Stimulated activated CD4-positive, alpha-beta T cell treated with anti-CD3 and anti-CD28 coated beads, Interleukin-15, amount 100 ng/mL, for 48 hours (primary cell): ENCODE measurements at places on chromosomes 1 and 21.

GRCh38 chr1:200115532-200115931, 88.0 kb downstream of the NR5A2 start:
- DNase-seq = no peak

DNA sequence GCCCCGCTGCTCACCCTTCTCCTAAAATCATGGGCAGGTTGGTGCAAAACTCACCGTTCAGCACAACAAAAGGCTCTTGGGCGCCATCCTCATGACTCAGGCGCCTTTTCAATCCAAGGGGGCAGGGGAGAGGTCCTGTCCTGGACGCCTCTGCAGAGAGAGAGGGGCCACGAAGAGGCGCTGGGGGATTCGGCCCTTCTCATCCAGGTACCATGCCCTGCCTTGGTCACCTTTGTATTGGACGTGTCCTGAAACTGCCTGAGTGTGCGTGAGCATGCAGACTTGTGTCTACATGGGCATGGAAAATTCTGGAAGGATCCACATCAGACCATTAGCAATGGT, 53.5 kb downstream of the SLC37A1 start:
- DNase-seq = no peak

DNA sequence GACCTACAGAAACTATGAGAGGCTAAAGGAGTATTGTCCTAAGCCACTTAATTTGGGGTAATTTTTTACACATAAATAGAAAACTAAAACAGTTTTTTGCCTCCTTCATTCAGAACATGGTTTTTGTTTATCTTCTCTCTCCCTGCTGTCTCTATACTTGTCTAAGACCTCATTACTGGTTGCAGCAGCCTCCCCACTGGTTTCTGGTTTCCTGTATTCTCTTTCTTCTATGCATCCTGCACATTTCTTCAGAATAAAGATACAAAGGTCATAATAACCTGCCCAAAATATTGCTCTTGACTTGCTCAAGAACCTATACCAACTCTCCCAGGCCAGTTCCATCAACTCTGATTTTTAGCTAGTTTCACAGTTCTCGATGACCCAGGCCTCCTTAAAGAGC, 19.8 kb upstream of the BOLA1 start:
- DNase-seq = no peak

- no peak for DNase-seq
Observed at GRCh38 chr1:91725618-91725988, 160.3 kb downstream of the TGFBR3 start.

DNA sequence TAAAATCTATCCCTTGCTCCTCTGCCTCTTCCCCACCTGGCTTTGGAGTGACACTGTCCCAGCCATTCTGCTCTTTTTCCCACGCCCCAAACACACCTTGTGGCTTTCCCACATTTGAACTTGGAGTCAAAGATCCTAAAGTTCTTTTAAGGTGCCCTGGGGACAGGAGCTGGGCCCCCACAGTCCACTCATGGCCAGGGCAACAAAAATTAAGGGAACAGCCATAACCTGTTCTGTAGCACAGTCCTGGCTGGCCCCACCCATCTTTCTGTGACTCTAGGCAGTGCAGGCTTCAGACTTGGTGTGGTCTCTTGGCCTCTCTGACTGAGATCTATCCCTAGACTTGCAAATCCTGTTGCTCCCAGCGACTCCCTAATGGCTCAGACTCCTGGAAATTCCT, 143.0 kb upstream of the MAGI3 start:
- DNase-seq = no peak

- DNase-seq = no peak
Observed at GRCh38 chr1:36849956-36850355, 184.4 kb downstream of the GRIK3 start.

DNA sequence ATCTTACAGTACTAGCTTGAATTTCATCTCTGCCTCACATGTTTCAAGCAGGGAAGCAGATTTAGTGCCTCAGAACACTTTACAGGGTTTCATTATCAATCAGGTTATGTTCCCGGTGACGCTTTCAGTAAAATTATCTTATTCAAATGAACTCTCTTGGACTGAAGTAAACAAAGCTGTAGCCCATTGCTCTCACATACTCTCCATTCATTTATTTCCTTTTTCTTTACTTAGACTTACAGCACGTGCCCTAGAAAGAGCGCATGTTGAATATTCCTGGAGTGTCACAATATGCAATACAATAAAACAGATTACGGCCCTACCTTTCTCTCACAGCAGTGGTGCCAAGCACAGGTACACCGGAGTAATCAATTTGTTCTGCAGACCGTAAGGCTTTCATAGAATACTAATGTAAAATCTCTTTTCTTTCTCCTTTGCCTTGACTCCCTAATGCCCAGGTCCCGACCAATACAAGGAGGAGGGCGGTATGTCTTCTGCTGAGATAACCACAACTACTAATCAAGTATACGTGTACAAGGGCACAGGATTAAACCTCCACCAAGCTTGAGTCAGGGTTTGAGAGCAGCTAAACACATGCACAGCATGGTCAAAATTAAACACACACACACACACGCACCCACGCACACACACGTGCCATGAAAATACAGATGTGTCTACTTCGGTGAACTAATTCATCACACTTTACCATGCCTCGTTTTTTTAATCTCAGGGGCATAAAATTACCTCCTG, 62.8 kb downstream of the NRIP1 start:
- no peak for DNase-seq

DNA sequence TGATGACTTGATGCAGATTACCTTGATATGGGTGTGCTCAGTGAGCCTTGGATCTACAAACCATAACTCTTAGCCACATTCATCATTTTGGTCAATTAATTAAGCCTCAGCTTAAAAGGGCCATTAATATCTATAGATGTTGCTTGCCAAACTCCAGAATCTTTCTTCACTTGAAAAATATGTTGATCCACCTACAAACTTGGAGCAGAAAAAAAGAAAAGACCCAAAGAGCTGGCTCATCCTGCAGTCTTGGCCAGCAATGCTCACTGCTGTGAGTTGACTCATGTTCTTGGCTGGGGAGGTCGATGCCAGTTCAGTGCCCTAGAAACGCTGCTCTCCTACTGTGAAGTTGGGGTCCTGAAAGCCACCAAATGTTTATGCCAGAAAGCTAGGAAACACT, 75.4 kb downstream of the DPT start:
- DNase-seq = no peak

DNA sequence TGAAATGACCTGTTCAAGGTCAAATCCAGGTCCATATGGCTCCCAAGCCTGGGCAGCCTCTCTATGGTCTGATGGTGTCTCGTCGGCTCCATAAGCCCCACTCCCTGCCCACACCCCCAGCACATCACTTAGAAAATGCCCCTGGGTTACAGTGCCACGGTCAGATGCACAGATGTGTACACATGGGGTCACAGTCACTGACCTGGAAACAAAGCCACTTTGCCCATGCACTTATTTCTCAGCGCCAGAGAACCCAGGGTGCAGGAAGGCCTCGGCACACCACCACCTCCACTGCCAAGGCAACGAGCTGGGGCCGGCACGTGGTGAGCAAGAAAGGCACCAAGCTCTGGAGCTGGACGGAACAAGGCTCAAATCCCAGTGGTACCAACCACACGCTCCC, 24.7 kb downstream of the IFFO2 start:
- no peak for DNase-seq
